ENCODE measurements at places on chromosomes 4 and X.

DNA sequence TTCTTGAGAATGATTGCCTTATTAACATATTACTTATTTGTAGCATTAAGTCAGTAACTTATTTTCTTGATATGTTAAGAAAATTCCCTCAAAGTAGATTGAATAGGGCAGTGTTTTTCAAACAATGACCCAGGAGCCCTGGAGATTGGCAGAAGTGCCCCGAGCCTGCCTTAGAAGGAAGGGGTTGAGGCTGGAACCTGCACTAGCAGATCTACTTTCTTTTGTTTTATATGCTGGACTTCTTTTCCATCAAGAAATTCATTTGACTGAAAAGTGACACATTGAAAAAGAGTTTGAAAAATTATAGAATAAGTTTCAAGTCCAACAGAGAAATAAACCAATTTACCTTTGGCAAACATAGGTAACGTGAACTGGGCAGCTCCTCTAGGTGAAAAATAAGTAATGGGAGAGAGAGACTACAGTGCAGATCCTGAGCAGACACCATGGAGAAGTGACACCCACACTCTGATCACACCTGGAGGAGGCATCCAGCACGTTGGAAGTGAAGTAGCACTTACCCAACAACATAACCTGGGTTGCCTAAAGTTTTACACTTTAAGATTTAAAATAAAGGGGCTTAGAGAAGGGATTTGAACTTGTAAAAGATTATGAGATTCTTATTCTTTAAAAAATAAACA lies 18.6 kb downstream of the ARSJ start:
- no peak for DNase-seq

- no peak for DNase-seq
These were observed 25.0 kb downstream of the NKX1-1 start for GRCh38 chr4:1381181-1381621.

GRCh38 chr4:88027611-88028608 lies 20.5 kb downstream of the PKD2 start:
- no peak for DNase-seq

- DNase-seq, result no peak
These were observed 111.5 kb downstream of the ASB9 start for GRCh38 chrX:15158350-15158735.

DNA sequence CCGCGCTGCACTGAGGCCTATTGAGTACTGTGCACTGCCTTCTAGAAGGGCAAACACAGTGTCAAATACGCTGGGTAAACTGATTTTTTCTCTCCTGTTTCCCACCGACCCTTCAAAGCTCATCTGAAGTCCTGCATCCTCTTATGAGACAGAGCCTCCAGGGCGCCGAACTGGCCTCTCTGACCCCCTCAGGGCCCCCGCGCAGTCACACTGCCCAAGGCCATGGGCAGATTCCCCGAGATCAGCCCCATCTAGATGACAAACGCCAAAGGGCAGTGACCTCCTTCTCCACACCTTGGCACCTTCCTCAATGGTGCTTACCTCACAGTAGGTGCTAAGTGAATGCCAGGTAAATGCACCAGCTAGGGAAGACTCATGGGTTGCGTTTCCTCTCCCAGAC lies 34.4 kb downstream of the CHST7 start:
- DNase-seq, result no peak
